Non-pigmented ciliary epithelial cell (primary cell): ENCODE measurements at places on chromosomes 2 and 18.

- no peak for DNase-seq
Observed at GRCh38 chr2:55985406-55985805, 61.8 kb upstream of the EFEMP1 start.

- no peak for DNase-seq
Observed at GRCh38 chr2:62321380-62322289, 125.7 kb downstream of the B3GNT2 start.

- no peak for DNase-seq
Observed at GRCh38 chr18:42258301-42258965, 303.4 kb downstream of the PIK3C3 start.

DNA sequence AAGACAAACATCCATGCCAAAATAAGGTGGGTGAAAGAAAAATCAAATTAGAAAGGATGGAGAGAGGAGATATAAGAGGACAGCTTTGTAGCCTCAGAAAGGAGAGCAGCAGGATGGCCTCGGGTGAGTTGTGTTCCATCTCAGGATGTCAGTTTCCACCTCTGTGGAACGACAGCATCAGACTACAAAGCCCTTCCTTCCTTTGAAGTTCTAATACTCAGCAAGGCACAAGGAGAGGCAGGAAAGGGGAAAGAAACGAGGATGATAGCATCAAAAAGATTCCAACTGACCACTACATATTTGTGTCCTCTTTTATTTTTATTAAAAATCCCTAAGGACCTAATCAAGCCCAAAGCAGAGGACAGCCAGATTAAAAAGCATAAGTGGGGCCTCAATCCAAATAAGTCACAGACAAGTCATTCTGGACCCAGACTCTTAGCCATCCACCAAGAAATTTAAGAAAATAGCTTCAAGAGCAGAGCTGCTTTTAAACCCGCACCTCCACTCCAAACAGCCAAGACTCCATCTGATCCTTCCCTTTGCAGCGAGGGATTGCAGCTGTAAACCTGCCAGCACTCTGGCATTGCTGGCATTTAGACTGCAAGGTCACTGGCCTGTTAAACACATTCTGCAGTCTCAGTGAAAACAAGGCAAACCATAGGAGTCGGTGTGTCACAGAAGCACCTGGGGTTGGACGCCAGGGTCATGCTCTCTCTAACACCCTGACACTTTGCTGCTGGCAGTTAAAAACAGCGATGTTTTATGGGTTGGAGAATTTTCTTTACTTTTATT lies 314.5 kb upstream of the CHAC2 start:
- DNase-seq: no peak

GRCh38 chr2:11155381-11156035 lies at the start of gene SLC66A3:
TSS of gene SLC66A3 (plus strand) at chr2:11155467. CDS start at chr2:11155547, 80 bp downstream.
- peak; percentile 28 for DNase-seq

GRCh38 chr2:99651930-99652670 lies 162.3 kb upstream of the REV1 start:
- DNase-seq: peak; percentile 55

DNA sequence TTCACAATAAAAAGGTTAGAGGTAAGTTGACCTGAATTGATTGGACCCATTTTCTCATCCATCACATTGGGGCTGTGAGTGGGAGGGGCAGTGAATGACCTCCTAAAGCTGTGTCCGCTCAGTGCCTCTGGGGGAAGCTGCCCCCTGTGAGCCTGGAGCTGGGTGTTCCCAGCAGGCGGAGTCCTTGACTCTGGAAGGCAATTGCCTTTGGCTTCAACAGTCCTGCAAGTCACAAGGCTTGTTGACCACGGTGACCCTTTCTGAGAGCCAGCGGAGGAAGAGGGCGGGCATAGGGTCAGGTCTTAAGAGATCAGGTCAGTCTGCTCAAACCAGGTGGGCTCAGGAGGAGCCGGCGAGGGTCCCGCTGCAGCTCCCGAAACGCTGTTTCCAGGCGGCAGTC lies 1.1 kb upstream of the CIDEA start:
- no peak for DNase-seq

GRCh38 chr2:61978522-61978921 lies 73.0 kb downstream of the COMMD1 start:
- DNase-seq: no peak

DNA sequence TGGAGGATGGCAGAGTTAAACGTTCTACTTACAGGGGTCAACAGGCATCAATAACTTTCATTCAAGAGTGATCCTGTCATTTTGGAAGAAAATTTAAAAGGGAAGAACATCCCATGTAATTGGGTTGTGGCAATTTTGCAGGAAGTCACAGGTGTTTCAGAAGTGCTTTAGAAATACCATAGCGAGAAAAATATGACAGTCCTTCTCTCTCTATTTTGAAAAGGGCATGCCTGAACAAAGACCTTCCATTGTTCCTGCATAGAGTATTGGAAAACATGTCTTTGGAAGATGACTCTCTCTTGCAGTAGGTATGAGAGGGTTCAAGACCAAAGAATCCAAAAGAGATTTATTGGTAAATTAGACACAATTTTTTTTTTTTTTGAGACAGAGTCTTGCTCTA lies 81.8 kb upstream of the SERTAD2 start:
- DNase-seq: no peak

GRCh38 chr18:56161566-56162260 lies 476.7 kb downstream of the TXNL1 start:
- no peak for DNase-seq

- DNase-seq: no peak
Observed at GRCh38 chr18:48896875-48897511, 53.8 kb downstream of the SMAD7 start.

DNA sequence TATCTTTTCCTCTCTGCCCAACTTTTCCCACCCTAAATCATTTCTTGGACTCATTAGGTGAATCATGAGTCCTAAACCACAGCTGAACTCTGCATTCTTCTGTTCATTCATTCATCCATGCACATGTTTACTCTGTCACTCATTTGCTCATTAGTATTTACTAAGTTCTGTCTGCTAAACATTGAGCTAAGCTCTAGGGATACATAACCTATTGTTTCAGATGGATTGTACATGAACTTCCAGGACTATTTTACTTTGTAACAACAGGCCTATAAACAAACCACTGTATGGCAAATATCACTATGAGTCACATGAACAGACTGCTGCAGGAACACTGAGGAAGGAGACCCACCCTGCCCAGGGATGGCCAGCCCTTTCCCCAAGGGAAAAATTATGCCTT lies 14.6 kb upstream of the DYNC2LI1 start:
- DNase-seq: peak; percentile 41

DNA sequence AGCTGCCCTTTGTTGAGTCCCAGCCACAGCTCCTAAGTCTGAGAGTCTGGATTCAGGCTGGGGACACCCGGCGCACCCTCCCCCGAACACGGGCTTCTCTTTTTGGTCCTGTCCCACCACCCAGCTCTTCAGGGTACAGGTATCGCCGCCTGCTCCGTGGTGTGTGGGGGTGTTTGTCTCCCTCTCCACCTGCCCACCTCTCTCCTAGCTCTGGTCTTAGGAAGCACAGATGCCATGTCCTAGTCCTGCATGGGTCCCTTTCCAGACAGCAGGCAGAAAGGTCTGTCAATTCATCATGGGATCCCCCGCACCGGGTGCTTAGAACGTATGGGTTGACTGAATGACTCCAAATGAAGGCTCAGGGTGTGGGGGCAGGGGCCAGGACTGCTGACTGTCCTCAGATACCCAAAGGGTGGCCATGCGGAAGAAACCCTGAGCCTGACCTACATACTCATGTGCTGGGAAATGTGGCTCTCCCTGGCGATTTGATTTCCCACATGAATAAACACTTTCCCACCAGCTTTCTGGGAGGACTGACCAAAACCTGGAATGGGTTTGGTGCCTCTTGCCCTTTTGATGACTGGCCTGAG lies 156.8 kb downstream of the CELF4 start:
- DNase-seq: no peak

GRCh38 chr2:150138587-150138986 lies 348.9 kb downstream of the RND3 start:
- DNase-seq: no peak

- DNase-seq: no peak
Observed at GRCh38 chr2:28958689-28959088, 22.4 kb upstream of the TOGARAM2 start.

DNA sequence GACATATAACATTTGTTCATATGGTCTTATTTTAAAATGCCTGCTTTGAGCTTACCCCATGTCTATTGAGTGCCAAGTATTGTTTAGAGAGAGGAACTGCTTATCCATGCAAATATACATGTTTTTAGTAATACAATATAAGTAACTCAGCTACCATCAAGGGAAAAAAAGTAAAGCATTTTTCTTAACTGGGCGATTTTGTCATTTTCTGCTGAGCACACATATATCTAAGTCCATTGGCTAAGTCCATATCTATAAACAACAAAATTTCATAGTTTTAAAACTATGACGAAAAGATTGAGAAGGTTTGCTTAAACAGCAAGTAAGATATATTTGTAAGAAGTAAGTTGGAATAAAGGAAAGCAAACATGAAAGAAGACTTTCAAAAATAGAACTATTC lies 82.7 kb downstream of the CALCRL start:
- DNase-seq: no peak

GRCh38 chr2:24745825-24746224 lies 47.4 kb downstream of the PTRHD1 start:
- DNase-seq: no peak

DNA sequence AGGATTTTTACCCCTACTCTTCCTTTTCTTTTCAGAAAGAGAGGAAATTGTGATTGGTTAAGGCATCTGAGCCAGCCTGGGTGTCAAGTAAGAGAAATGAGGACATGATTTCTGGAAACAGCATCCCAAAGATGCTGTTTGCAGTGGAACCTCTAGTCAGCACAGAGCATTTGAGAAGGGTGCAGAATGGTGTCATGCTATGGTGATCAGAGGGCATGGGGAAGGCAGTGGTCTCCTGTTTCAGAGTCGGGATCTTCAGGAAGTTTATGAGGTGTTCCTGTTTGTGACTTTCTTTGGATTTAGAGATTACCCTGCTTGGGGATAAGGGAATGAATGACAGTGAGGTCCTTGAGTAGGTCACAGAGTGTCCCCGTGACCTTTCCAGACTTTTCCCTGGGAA lies 117.5 kb downstream of the LYPD6B start:
- no peak for DNase-seq
